ENCODE measurements at places on chromosomes 7 and 10.

DNA sequence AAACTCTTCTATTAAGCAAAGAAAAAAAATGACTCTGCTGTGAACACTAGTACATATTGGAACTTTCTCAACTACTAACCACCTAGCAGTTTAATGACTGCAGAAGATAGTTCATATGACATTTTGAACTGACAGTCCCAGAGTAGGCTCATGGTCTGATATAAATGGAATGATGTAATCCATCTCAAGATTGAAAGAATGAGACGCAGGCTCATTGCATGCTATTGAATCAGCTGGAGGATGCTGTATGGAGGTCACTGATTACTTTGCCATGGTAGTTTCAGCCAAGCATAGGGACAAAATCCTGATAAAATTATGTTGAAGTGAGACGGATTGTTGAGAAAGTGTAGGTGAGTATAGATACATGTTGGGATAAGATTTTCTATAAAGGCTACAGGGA lies 217.6 kb upstream of the SEMA3E start:
- DNase-seq: no peak

DNA sequence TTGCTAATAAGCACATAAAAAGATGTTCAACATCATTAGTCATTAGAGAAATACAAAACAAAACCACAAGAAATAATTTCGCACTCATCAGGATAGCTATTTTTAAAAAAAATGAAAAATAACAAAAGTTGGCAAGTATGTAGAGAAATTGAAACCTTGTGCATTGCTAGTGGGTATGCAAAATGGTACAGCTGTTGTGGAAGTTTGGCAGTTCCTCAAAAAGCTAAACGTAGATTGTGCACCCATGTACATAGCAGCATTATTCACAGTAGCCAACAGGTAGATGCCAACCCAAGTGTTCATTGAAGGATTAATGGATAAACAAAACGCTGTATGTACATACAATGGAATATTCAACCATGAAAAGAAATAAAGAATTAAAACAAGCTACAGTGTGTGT lies 35.3 kb upstream of the STARD3NL start:
- no peak for DNase-seq

- peak; percentile 51 for DNase-seq
Measured at GRCh38 chr7:68929781-68930261, 668.5 kb upstream of the AUTS2 start.

GRCh38 chr10:79404690-79405131 lies 40.7 kb downstream of the ZCCHC24 start:
- DNase-seq: no peak

DNA sequence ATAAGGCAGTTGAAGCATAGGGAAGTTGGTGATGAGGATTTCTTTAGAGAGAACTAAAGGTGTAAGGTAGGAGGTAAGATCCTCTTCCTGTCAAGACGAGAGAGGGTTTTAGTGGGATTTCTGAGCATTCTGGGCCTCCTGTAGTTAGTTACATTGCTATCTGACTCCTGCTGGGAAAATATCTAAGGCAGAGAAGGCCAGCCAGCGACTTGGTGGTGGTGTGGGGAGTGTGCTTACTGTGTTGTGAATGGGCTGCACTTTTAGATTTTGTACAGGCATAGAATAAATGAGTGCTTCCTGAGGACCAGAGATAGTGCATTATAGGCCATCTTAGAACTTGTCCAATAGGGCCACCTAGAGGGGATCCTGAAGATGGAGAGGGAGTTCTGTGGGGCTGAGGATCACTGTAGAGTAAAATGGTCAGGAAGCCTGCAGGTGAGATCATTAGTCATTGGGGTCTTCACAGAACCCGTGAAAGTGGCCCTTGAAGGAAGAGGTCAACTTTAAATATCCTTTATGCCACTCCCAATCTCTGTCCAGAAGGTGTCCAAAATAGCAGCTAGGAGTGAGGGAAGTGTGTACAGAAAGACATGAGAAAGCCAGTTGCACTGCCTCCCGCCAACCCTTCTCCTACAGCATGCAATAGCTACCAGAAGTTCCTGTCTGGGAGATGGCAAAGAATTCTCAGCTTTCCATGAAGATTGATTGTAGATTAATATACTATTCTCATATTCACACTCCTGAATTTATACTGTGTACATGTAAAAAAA lies 266.6 kb downstream of the POLR1F start:
- DNase-seq: peak; percentile 19

GRCh38 chr7:3978839-3979238 lies 677.8 kb downstream of the SDK1 start:
- DNase-seq: no peak

GRCh38 chr7:22635349-22635748 lies 91.7 kb upstream of the IL6 start:
- no peak for DNase-seq

- no peak for DNase-seq
Measured at GRCh38 chr7:16204953-16205352, 216.4 kb downstream of the CRPPA start.

GRCh38 chr10:62457598-62457997 lies 83.4 kb downstream of the ZNF365 start:
- DNase-seq: no peak

DNA sequence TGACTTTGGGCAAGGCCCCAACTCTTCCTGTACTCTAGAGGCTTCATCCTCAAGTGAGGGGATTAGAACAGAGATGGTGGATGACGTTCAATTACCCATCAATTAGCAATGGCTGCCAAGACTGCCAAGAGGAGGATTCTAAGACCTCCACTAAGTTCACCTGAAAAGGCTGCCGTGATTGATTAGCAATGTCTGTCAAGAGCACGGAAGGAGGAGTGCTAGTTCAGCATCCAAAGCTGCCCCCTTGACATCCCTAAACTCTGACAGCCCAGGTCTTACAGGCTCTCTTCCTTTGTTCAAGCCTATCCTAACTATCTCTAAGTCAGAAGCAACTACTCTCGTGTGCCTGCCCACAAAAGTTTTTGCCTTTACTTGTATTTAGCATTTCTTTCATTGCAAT lies 68.4 kb downstream of the FAM53B start:
- no peak for DNase-seq

DNA sequence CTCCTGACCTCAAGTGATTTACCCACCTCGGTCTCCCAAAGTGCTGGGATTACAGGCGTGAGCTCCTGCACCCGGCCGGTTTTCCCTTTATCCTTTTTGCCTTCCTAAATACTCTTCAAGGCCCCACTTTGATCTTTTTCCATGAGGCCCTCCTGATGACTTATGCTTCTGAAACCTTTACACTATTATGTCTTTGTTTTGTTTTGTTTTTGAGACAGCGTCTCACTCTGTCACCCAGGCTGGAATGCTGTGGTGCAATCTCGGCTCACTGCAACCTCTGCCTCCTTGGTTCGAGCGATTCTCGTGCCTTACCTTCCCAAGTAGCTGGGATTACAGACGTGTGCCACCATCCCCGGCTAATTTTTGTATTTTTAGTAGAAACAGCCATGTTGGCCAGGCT lies 3.8 kb downstream of the STMP1 start:
- DNase-seq: no peak

- no peak for DNase-seq
Measured at GRCh38 chr7:8197994-8198698, 63.8 kb downstream of the ICA1 start.

- DNase-seq: no peak
Measured at GRCh38 chr7:6228361-6229229, 43.8 kb downstream of the CYTH3 start.

GRCh38 chr7:127912901-127913300 lies 118.3 kb downstream of the LRRC4 start:
- DNase-seq: no peak

DNA sequence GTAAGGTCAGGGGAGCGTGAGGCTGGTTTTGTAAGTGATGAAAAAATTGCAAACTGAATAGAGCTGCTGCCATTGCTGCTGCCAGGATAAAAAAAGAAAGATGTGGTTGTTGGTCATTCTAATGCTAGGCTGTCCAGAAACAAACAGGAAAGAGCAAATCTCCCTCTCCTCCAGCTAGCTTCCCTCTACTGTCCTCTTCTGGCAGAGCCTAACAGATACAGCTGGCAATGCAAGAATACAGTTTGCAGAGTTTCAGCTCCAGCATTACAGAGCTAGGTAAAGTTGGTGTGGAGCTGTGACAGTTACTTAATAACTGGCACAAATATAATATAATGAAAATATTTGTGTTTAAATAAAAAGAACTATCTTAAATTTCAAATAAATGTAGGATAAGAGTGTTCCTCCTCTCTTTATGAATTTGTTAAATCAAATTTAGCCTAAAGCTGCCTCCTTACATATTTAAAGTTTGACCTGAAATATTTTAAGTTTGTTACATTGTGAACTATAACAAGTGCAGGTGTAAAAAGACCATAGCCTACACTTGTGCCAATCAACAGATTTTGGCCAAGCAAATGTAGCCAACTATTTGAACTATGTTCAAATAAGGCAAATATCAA lies 407.7 kb downstream of the SH2D4B start:
- no peak for DNase-seq

DNA sequence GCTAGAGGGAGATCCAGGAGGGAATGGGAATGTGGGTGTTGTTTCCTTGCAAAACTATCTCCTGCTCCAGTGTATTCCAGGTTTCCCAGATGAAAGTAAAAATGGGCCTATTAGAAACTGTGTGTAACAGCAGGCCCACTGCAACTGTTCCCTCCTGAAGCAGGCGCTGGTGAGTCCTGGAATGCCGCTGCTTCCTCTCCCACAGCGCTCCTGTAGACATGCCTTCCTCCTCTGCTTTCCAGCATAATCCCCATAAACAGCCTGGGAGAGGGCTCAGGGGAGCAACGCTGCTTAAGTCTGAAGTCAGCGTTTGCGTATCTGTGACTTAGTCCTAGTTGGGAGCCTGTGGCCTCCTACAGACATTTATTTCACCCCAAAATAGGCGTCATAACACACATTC lies 551.0 kb upstream of the FOXK1 start:
- no peak for DNase-seq

GRCh38 chr7:115033917-115034459 lies 112.1 kb downstream of the MDFIC start:
- no peak for DNase-seq

- DNase-seq: no peak
Measured at GRCh38 chr10:92404612-92405418, 113.8 kb downstream of the MARCHF5 start.

- DNase-seq: no peak
Measured at GRCh38 chr7:102284399-102284798, 2.3 kb upstream of the SH2B2 start.

- DNase-seq: no peak
Measured at GRCh38 chr10:73915206-73915851, 4.4 kb downstream of the PLAU start.

GRCh38 chr7:82124445-82124844 lies 319.1 kb downstream of the CACNA2D1 start:
- no peak for DNase-seq

- no peak for DNase-seq
Measured at GRCh38 chr7:47255441-47255840, 326.5 kb downstream of the TNS3 start.

Data from skeletal muscle cell (primary cell).